Left ventricle myocardium superior (tissue), 1 donor: ENCODE measurements at places on chromosomes 1 and 21. TPM values are rescaled to one million over a fixed set of nuclear protein-coding genes. Genes with fewer than 3 reads are reported as not detected.
A peak's percentile ranks its signal among the peaks of the same experiment; 100 is the strongest.

The KRTAP8-1 gene
- total RNA-seq, result not detected

The LCE1C gene
- total RNA-seq, result not detected

The AXDND1 gene
- not detected for total RNA-seq

The SLC37A1 gene
- total RNA-seq, result 4.0 TPM

The FAM163A gene
- 0.27 TPM for total RNA-seq

The ANGPTL1 gene
- 6.6 TPM for total RNA-seq

The C1orf210 gene
- total RNA-seq, result not detected

The ZNF691 gene
- 8.0 TPM for total RNA-seq

The CDC42SE1 gene
- total RNA-seq, result 27.2 TPM

The GBP3 gene
- total RNA-seq, result 7.4 TPM

The CACNA1S gene
- not detected for total RNA-seq

The ADCY10 gene
- total RNA-seq, result 0.47 TPM

GRCh38 chr1:201889090-201889968 is 631 bp downstream of the SHISA4 start:
- DNase-seq, result no peak

DNA sequence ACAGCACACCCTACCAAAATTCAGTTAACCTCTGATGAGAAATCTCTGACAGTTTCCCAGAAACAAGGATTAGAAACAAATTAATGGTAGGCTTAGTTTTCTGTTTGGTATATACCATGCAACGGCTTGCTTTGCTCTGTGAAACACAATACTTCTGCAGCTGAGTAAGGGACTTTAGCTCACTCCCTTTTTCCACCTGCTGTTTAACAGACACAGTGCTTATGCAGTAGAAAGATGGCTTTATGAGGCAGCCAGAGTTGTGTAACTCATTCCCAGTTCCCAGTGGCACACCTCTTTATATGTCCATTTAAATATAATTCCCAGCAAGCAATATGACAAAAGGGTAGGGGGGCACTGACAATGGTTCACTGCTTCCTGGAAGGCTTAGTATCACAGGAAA is 124.0 kb downstream of the PIGK start:
- DNase-seq, result no peak

DNA sequence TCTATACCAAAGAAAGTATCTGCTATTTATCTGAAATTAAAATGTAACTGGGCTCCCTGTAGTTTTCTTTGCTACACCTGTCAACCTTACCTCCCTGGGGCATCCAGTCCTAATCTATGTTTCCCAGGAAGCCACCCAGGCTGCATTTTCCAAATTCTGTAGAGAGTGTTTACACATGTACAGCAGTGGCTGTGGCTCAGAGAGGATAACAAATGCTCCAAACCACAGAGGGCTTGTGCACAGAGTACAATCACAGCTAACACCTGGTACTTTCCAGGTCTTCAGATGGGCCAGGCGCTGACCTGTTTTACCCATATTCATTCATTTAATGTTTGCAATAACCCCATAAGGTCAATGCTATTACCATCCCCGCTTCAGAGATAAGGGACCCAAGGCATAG is 146.5 kb upstream of the TNR start:
- DNase-seq, result no peak

DNA sequence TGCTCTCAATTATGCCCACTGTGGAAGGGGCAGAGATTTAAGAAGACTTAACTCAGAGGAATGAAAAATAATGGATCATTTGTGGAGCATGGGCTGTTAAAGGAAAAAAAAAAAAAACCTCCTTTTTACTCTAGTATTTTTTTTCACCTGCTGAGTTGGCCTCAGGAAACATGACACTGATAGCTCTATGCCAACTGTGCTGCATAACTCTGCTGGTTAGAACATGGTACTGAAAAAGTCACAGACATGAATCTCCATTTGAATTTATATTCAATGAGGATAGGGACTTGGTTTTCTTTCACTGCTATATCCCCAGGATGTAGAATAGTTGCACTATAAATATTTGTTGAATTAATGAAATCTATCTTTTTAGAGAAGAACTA is 86.1 kb upstream of the KIAA0040 start:
- DNase-seq, result no peak

GRCh38 chr1:45007311-45007710 is 3.8 kb downstream of the HECTD3 start:
- DNase-seq, result no peak

DNA sequence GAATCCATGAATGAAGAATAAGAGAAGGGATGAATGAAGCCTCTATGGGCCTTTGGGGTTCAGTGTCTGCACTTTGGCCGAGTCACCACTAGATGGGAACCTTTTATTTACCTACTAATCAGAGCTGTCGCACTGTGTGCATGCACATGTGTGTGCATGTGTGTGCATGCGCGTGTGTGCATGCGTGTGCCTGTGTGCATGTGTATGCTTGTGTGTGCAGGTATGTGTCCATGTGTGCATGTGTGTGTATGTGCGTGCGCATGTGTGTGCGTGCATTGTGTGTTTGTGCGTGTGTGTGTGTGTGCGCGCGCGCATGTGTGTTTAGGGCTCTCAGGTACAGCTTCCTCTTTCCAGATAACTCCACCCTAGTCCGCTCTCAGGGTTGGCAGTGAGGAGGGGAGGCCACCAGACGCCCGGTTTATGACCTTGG is 20.4 kb upstream of the UBXN10 start:
- DNase-seq, result no peak

DNA sequence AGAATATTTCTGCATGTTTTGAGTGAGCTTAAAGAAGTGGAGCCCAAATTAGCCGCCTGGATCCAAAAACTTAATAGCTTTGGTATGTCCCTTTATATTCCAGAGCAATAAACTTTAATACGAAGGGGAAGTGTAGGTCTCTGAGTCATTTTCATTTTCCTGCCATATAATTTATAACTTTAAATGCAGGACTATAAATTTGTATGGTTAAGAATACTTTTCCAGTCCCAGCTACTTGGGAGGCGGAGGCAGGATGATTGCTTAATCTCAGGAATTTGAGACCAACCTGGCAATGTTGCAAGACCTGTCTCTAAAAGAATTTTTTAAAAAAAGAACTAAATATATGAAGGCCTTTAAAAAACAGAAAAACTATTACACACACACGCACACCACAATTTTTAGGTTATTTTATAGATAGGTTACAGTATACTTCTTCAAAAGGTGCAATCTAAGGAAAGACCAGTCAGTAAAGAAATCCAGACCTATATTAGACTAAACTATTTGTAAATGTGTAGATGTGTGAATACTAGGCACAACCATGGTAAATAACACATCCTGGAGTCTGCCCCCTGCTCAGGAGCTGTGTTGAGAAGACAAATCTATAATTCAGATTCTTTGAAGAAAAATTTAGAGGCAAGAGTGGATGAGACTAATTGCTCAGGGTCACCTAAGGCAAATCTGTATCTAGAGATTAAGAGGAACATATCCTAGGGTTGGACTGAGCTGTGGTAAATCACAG is 80.3 kb downstream of the TTC3 start:
- no peak for DNase-seq

- no peak for DNase-seq
Observed at GRCh38 chr1:24216276-24217074, 29.4 kb upstream of the IFNLR1 start.

DNA sequence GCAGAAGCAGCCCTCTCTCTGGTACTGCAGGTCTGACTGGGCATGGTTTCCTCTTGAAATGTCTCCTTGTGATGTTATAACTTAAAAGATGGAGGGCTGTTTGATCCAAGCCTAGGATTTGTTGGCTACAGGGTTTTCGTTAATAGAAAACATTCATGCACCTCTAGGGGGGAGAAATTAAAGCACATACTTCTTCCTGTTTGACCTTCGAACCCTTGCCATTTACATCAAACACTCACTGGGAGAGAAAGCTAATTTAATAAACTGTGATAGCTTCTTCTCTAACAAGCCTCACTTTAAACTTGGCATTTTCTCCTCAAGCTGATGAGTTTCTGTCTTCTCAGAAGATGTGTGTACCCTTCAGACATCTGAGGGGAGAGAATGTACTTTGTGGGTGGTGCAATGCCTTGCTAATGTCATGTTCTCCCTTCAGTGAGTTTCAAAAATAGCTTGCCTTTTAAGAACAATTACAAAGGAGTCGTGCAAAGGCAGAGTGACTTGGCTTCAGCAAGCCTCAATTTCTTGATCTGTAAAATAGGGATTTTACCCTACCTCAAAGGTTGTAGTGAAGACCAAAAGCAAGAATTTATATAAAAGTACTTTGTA is 20.4 kb downstream of the CACHD1 start:
- DNase-seq, result no peak

GRCh38 chr1:25704267-25704691 is 87.7 kb downstream of the MAN1C1 start:
- DNase-seq, result peak; percentile 56

- peak; percentile 48 for DNase-seq
Observed at GRCh38 chr1:68293609-68294366, 61.5 kb upstream of the WLS start.

DNA sequence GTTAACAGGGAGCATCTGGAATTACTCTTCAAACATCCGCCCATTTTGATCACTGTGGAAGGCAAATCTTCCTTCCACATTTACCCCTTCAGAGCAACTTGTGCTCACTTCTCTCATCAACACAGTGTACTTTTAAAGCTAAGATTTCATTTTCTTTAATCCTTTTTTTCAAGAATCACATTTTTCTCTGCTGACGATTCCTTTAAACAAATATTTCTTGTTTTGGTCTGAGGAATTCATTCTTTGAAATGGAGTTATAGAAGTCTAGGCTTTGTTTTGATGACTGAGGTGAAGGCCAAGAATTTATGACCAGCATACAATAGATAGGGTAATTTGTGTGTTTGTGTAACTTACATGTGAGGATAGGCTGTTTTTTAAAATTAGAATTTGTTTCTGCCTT is 25.6 kb downstream of the LRRC42 start:
- no peak for DNase-seq

GRCh38 chr1:7893529-7894180 is 40.8 kb upstream of the UTS2 start:
- DNase-seq, result no peak

GRCh38 chr1:118122234-118123004 is 62.6 kb downstream of the SPAG17 start:
- DNase-seq, result no peak

- no peak for DNase-seq
Observed at GRCh38 chr1:119673171-119673940, 25.3 kb upstream of the ZNF697 start.

DNA sequence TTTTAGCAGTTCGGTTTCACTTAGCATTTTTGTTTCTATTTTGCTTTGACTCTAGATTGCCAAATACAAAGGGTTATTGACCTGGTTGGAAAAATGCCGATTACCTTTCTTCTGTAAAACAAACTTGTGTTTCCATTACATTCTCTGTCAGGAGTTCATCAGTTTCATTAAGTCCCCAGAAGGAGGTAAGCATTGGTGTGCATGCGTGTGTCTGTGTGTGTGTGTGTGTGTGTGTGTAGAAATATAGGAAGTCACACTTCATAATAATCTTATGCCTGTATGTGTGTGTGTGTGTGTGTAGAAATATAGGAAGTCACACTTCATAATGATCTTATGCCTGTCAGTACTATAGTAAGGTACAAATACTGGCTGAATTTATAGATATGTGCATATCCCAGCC is 10.0 kb downstream of the RGSL1 start:
- no peak for DNase-seq

GRCh38 chr1:38476111-38476849 is 383.3 kb downstream of the RRAGC start:
- no peak for DNase-seq

GRCh38 chr21:44778499-44778911 is 23.1 kb downstream of the UBE2G2 start:
- DNase-seq, result no peak

DNA sequence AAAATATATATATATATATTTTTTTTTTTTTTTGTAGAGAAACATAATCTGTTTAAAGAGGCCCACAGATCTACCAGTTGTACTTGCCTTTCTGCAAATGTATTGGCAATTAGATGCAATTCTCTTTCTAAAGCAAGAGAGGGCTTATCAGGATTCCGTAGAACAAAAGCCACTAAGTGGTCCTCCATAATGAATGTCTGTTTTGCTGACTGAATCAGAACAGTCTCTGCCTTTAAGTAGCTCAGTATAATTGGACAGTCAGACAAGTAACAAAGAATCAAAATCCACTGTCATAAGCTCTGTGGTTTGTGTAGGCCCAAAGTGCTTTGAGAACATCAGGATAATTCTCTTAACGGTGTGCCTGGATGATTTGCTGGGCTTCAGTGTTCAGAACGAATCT is 17.3 kb downstream of the SARS1 start:
- DNase-seq, result no peak
